ENCODE measurements at places on chromosomes 1 and 21. TPM values are rescaled to one million over a fixed set of nuclear protein-coding genes. Genes with fewer than 3 reads are reported as not detected.

GRCh38 chr1:94383966-94384408, 34.2 kb upstream of the ABCD3 start:
- DNase-seq = no peak

DNA sequence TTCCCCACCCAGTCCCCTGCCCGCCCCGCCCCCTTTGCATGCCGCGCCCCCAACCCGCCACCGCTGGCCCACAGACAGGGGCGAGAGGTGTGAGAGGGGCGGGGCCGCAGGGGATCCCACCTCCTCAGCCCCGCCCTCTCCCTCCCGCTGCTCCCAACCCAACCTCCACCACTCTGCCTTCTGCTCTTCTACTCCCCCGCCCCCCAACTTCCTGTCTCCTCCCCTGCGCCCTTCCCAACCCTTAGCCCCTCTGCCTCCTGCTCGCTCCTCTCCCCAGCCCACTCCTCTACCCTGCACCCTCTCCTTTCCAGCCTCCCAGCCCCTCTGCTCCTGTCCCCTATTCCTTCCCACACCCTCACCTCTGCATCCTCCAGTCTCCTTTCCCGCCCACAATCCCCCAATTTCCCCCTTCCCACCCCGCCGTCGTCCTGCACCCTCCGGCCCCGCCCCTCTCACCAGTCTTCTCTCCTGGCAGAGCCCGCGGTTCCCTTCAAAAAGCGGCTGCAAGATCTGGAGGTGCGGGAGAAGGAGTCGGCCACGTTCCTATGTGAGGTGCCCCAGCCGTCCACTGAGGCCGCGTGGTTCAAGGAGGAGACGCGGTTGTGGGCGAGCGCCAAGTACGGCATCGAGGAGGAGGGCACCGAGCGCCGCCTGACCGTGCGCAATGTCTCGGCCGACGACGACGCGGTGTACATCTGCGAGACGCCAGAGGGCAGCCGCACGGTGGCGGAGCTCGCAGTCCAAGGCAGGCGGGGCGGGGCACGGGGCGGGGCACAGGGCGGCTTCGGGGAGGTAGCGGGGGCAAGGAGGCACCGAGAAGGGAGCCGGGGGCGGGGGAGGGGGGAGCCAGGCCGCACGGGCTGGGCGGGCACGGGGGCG, 5.4 kb downstream of the OBSCN start:
- DNase-seq = peak; percentile 86

Gene HRNR
- total RNA-seq = not detected

DNA sequence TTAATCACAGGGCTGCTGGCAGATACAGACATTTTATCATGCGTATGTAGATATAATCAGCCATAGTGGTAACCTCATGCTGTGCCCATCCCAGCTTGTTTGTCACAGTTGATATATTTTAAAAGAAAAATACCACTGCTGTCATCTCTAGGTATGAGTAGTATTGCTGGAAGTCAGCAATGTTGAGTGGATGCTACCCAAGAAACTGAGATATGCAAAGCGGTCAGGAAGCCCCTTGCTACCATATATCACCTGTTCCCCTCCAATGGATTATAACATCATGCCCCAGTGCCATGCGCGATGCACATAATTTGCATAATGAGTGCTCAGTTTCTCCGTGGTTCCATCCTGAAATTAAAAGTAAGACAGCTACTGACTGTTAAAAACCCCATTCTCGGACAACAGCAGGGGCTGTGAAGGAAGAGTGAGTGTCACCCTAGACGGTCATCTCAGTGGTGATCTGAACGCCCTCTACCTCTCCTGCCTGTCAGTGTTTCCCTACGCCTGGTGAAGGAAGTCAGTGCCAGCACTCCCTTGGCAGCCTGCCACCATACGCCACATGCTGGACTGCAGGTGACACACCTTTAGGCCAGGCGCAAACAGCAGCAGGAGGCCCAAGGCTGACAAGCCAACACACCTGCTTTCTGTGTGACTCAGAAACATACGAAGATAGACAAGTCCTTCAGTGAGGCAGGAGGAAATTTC, 2.7 kb downstream of the IL10RB start:
- DNase-seq = no peak

DNA sequence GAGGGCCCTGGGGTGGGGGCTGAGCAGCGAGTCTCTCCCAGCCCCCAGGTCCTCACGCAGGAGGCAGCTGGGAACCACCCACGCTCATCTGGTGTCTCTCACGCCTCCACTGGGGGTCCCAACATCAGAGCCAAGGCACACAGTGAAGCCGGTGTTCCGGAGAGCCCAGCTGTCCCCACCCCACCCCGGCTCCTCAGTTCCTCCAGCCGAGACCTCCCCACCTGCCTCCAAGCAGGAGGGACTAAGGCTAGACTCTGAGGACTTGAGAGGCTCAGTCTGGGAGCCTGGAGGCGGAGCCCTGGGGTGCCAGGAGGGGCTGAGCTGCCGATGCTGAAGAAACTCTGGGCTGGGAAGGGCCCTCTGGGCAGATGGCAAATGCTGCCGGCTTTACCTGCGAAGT, 1.6 kb upstream of the HPCA start:
- DNase-seq = no peak

Gene LAD1
- total RNA-seq = not detected

Gene OR14K1
- not detected for total RNA-seq

DNA sequence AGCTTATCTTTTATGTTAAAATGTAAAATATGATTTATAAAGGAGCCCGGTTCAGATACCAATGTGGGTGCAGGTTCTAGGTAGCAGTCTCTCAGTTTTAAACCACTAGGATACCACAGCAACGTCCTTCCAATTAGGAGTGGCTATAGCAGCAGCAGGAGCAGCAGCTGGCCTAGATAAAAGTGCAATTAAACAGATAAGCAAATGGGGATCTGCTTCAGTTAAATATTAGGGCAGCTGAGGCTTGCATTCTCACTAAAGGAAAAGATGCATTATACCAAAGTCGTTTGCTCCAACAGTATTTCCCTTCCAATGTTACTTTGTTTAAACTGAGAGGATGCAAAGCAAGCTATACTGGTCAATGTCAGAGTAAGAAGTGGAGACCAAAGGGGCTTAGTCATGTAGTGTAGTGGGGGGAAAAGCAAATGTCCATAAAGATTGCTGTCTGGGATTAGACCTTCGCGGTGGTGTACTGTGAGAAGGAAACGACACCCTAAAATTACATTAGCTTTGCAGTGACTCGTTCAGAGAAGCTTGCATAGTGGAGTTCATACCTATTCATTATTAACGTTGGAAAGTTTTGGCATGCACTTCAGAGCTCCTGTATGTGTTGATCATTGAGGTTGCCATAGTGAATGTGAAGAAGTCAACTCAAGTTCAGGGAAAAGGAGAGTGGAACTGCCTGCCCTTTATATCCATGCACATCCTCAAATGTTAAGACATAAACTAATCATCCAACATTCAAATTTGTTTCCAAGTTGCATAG, 272.2 kb downstream of the VAV3 start:
- DNase-seq = no peak

GRCh38 chr1:160085686-160086455, 4.5 kb downstream of the KCNJ9 start:
- DNase-seq = peak; percentile 73

DNA sequence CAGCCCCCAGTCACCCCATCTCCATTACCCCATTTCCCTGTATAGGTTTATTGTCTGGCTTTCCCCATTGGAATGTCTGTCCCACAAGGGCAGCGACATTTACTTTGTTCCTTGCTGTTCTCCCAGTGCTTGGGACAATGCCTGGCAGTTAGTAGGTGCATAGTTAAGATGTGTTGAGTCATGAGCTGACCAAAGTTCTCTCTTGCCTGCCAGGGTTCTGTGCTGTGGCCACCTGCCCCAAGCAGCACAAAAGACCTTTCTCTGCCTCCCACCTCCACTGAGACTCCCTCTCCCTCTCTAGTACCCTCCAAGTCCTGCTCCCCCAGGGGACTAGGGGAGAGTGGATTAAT, 40.0 kb downstream of the TMCO4 start:
- DNase-seq = no peak

GRCh38 chr1:42318601-42319000, 16.4 kb downstream of the FOXJ3 start:
- no peak for DNase-seq

Gene GPATCH3
- total RNA-seq = 20.0 TPM

DNA sequence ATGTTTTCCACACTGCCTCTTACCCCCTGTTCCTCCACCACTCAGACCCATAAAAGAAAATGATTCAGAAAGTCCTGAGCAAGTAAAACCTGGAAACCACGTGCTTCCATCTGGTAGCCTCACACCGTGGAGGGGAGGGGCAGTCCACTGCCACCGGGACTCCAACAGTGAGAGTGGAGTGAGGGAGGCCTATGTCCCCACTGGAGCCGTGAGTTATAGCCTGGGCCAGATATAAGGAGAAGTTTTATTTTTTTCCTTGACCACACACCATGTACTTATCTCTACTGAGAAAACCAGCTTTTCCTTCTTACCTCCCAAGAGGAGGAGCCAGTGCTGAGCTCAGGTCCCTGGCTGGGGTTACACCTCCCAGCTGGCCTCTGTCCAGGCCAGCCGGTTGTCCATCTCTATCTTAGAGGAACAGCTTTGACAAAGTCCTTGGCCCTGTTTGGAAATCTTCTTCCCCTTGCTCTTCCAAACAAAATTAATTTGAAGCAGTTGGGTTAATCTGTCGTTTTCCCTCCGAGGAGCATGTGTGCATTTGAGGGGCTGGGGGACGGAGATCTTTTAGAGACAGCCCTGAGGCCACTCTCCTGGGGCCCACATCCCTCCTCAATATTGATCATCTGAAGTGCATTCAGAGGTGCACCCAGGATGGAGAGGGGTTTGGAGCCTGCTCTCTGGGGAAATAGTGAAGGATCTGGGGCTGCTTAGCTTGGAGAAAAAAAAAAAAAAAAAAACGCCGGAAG, 49.1 kb upstream of the SERBP1 start:
- DNase-seq = no peak

DNA sequence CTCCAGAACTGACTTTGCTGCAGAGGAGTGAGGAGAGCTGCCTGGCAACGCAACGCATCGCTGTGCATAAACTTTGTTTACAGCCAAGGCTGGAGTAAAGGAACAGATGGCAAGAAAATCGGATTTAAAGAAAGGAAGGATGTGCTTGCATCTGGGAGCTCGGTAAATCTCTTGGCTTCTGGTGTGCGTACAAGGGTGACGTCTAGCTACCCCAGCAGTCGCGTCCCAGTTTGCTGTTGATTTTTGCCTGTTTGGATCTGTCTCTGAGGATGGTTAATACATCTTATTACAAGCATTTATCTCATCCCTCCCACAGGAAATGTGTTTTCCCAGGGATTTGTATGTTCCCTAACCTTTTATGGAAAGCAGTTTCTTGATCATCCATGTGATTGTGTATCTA, 73.3 kb upstream of the RALGPS2 start:
- DNase-seq = no peak

- no peak for DNase-seq
These were observed 22.2 kb upstream of the ALG14 start for GRCh38 chr1:95094923-95095322.

GRCh38 chr1:72140222-72140621, 142.1 kb downstream of the NEGR1 start:
- DNase-seq = no peak

- no peak for DNase-seq
These were observed 7.3 kb upstream of the TARS2 start for GRCh38 chr1:150479927-150480352.

Gene ESPN
- 0.28 TPM for total RNA-seq

DNA sequence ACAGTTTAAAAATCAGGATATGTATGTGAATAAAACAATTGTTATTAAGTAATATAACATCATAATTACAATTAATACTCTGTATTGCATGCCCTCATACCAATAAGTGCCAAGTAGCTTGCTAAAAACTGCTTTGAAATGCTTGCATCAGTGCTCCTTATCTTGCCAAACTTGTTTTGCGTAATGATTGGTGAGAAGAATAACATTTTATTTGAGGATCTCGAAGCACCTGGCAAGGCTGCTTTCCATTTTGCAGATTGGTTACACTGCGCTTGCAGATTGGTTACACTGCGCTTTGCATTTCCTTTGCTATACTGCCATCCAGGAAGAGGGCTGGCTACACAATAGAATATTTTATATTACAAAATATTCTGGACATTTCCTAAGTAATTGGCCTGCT, 1.7 kb upstream of the PBX1 start:
- DNase-seq = no peak

DNA sequence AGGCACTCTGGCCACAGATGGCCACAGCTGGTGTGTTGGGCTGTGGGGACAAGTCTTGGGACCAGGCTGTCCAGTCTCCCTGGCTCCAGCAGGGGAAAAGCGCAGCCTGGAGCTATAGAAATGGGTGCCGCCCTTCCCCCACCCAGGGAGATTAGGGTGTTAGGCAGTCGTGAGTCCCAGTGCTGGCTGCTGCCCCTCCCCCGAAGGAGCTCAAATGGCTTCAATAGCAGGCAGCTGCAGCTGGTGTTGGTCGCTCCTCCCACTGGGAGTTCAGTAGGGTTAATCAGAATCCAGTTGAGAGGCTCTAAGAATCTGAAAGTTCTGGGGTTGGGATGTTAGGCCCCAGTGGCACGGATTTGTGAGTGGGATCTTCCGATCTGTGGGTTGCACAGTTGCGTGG, 595.6 kb upstream of the PKN2 start:
- DNase-seq = no peak

DNA sequence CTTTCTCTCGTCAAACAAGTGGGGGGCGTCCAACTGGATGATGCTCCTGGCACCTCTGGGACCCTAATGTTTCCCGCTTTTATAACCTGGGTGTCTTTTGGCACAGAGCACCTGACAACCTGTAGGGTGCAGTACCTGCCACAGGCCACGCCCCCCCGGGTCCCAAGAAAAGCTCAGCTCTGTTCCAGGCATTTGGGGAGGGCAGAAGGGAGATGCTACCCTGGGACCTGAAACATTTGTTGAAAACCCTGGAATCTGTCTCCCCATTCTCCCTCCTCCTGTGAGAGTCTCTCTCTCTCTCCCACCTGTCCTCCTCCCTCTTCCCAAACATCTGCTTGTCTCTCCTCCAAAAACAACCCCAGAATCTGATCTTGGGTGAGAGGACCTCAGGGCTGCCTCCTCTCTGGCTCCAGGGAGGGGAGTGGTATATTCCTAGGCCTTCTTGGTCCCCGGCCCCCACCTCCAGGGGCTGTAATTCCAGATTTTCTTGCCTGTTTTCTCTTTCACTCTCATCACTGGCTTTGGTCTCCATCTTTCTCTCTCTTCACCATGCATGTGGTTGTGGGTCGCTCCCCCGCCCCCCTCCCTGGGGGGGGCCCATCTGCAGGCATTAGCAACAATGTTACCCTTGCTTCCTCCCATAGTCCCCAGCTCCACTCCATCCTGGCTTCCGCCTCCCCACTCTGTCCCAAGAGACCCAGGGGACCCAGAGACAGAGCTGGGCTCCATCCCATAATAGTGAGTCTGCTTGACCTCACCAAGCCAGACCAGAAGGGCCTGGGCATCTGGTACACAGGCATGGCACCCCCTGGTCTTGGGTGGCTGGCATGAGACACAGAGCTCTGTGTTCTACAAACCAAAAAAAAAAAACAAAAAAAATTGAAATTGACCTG, 4.1 kb downstream of the AHDC1 start:
- no peak for DNase-seq

Gene CRNN
- total RNA-seq = not detected

Gene ERICH3
- not detected for total RNA-seq

- no peak for DNase-seq
These were observed 128.3 kb upstream of the C1orf21 start for GRCh38 chr1:184258525-184258924.

DNA sequence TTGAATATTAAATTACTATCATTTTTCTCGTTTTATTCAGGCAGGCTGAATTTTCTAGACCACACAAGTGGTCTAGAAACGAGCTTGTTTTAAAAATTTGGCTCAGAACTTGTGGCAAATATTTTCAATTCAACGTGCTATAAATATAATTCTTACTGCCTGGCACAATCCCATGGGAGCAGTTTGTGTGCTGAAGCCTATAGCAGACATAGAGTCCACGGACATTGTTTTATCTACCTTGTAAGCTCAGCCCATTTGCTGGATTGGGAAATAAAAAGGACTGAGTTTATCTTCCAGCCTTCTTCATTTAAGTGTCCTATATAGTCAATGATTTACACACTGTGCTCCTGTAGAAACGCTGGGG, 103.4 kb downstream of the ZBTB18 start:
- no peak for DNase-seq

Gene CELA2A
- not detected for total RNA-seq

All from CD8-positive, alpha-beta memory T cell (primary cell).